Smooth muscle cell of the coronary artery (primary cell): ENCODE measurements at places on chromosomes 6 and 20. TPM values are rescaled to one million over a fixed set of nuclear protein-coding genes. Genes with fewer than 3 reads are reported as not detected.

Gene TREML4
- total RNA-seq = not detected in 2 replicates

Gene MAFB
- 0.23 and 3.2 TPM in 2 replicates for total RNA-seq

Gene PGC
- not detected in 2 replicates for total RNA-seq

Gene TRIM10
- not detected in 2 replicates for total RNA-seq

Gene DYNLT2
- 0.45 and 0.47 TPM in 2 replicates for total RNA-seq

Gene SNTA1
- total RNA-seq = 27.0 and 40.6 TPM in 2 replicates

Gene CST5
- not detected in 2 replicates for total RNA-seq
